Stomach (tissue), 19 donors: ENCODE measurements at places on chromosomes 6 and 20.

DNA sequence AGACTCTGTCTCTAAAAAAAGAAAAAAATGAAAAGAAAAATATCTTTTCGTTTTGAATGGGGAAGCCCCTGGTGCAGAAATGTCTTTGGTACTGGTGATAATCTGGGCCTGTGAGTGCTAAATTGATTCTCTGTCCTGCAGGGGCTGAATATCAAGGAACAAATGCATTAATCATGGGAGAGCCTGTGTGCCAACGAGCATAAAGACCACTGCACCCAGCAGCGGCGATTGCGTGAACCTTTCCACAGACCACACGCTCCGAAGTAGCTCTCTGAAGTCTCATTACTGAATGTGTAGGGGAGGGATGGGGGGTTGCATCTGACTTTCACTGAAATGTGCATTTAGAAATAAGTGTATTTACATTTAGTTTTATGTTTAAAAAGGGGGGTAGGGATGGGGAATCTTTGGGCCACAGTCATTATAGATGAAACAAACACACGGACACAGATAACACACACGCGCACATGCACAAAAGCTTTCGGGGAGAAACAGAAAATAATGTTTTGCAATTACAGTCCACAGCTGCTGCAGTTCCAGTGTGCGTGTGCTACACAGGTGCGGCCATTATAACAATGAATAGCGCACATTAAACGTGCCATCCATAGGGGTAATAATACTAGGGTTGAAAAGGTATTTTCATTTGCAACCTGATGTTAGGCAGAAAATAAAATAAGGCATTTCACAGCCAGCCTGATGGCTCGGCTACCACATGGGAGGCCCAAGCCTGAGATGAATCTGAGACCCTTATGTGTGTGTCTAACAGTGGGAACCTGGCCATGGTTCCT, 154.0 kb downstream of the MBOAT1 start:
- no peak overlapping the region for H3K27ac ChIP-seq
- DNase-seq, result no peak
- H3K4me1 ChIP-seq, result no peaks in the 10 kb centered on the region
- no peaks in the 10 kb centered on the region for H3K36me3 ChIP-seq
- H3K4me3 ChIP-seq, result no peak overlapping the region
- H3K27me3 ChIP-seq, result no peaks in the 10 kb centered on the region

- H3K4me3 ChIP-seq, result no peak overlapping the region
- no peaks in the 10 kb centered on the region for H3K4me1 ChIP-seq
- no peaks in the 10 kb centered on the region for H3K36me3 ChIP-seq
- DNase-seq, result no peak
Measured at GRCh38 chr20:23534801-23535593, 33.3 kb downstream of the CST9L start.

GRCh38 chr6:393391-394221, 2.1 kb downstream of the IRF4 start:
- no peak overlapping the region for H3K27ac ChIP-seq
- no peak for DNase-seq
- no peaks in the 10 kb centered on the region for H3K36me3 ChIP-seq

DNA sequence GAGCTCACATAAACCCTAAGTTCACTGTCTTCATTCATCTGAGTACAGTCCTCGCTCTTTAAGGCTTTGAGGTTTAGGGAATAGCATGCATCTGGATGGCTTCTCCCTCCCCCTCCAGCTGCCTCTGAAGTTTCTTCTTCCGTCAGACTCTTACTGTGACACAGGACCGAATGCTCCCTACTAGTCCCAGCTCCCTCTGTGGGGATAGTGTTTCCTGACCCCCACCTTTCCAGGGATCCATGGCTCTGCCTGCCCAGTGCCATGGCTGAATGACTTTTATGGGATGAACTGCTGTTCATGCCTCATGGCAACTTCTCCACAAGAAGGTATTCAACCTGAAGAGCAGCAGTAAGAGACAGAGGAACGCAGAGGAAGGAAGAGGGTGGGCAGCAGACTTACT, 79.8 kb upstream of the EMILIN3 start:
- no peak overlapping the region for H3K4me3 ChIP-seq
- H3K4me1 ChIP-seq, result no peaks in the 10 kb centered on the region
- no peak overlapping the region for H3K27ac ChIP-seq
- peaks cover 55% of the 10 kb centered on the region for H3K36me3 ChIP-seq

- H3K36me3 ChIP-seq, result no peaks in the 10 kb centered on the region
- H3K4me3 ChIP-seq, result no peak overlapping the region
- no peak for DNase-seq
- no peak overlapping the region for H3K27ac ChIP-seq
- no peaks in the 10 kb centered on the region for H3K27me3 ChIP-seq
Measured at GRCh38 chr6:16844183-16844582, 82.9 kb upstream of the ATXN1 start.

- no peak for DNase-seq
- no peak overlapping the region for H3K27ac ChIP-seq
- no peaks in the 10 kb centered on the region for H3K27me3 ChIP-seq
- H3K36me3 ChIP-seq, result no peaks in the 10 kb centered on the region
Measured at GRCh38 chr6:158314737-158315136, 2.5 kb downstream of the TULP4 start.

DNA sequence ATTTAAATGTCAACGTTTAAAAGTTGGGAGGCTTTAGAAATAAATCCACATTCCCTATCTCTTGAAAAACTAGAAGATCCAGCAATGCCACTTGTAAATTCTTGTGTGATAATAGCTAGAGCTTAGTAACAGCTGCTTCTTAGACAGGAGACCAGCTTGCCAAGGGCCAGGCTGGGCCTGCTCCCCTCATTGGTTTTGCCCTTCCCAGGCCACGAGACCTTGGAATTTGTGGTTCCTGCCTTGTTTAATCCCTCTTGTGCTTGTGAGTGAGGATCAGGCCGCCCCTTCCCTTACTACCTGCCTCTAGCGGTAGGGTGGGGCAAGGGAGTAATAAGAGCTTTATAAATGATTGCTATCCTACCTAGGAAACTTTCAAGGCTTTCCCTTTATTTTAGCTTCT, 363.5 kb downstream of the SYNE1 start:
- peaks cover 70% of the 10 kb centered on the region for H3K4me1 ChIP-seq
- H3K27me3 ChIP-seq, result no peaks in the 10 kb centered on the region
- H3K36me3 ChIP-seq, result peaks cover 37% of the 10 kb centered on the region
- H3K4me3 ChIP-seq, result no peak overlapping the region

- H3K27me3 ChIP-seq, result no peaks in the 10 kb centered on the region
- no peaks in the 10 kb centered on the region for H3K36me3 ChIP-seq
- DNase-seq, result peak; percentile 71
- H3K4me3 ChIP-seq, result no peak overlapping the region
- no peaks in the 10 kb centered on the region for H3K4me1 ChIP-seq
Measured at GRCh38 chr20:37651932-37652331, 41.9 kb upstream of the CTNNBL1 start.

DNA sequence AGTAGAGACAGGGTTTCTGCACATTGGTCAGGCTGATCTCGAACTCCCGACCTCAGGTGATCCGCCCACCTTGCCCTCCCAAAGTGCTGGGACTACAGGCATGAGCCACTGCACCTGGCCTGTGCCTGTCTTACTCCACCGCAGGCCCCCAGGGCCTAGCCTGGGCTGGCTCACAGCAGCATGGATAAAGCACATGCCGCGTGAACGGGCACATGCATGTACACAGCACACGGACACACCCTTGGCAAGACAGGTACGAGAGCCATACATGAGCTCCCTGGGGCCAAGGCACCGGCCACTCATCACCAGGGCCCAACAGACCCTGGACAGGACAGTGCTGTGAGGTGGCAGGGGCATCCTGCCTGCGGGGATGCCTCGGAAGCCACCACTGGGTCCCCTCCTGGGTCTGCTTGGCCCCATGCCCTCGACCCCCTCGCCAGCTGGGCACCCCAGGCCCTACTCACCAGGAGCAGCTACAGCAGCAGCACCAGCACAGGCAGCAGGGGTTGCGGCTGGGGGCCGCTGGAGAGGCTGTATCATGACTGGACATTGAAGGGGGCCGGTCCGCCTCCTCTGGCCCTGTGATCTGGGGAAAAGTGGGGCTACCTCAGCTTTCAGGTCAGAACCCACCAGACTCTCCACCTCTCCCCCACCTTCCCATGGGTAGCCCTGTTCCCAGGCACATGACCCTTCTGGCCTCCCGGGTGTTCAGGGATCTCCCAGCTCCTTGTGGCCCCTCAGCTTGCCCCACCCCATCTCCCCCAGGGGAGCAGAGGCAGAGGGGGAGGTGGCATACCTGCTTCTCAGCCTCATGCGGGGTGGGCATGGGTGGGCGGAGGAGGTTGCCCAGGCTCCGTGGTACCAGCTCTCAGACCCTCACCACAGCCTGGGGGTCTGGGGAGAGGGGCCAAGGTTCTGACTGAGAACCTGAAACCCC, 3.0 kb downstream of the RGS19 start:
- peak overlapping the region; percentile 81 for H3K4me3 ChIP-seq
- H3K4me1 ChIP-seq, result peaks cover 12% of the 10 kb centered on the region
- no peaks in the 10 kb centered on the region for H3K27me3 ChIP-seq

DNA sequence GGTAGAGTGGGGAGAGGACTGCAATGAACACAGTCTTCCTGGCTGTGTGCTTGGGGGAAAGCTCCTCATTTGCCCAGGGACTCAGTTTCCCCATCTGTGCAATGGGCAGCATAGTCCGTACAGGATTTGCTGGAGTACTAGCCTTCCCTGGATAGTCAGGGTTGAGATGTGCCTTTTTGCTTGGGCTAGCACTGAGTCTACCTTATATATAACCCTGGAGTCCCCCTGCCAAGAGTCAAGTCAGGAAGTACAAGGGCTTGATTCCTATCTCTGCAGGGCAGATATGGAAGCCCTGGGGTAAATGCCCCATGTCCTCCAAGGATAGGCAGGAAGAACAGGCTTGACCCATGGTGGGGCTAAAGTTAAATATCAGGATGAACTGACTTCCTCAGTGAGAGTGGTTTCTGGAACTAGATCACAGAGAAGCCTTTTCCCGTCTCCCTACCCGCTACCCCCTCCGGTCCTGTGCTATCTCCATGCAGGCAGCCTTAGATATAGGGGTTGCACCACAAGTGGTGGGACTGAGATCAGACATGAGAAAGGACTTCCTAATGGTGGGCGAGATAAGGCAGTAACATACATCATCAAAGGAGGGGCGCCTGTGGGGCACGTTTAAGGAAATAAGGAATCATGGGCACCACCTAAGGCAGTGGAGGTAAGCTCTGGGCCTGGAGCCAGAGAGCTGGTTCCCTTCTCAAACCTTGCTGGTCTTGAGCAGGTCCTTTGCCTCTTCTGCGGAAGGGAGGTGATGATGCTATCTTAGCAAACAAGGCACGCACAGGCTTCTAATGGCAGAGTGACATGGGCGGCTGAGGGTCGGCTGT, 157.9 kb downstream of the MRPL14 start:
- no peaks in the 10 kb centered on the region for H3K36me3 ChIP-seq
- peaks cover 31% of the 10 kb centered on the region for H3K4me1 ChIP-seq
- no peak overlapping the region for H3K27ac ChIP-seq

- peak overlapping the region; percentile 74 for H3K27ac ChIP-seq
- no peaks in the 10 kb centered on the region for H3K36me3 ChIP-seq
- H3K4me3 ChIP-seq, result no peak overlapping the region
- peak; percentile 59 for DNase-seq
- peaks cover 33% of the 10 kb centered on the region for H3K4me1 ChIP-seq
- no peaks in the 10 kb centered on the region for H3K27me3 ChIP-seq
Measured at GRCh38 chr6:11356404-11357155, 124.1 kb upstream of the NEDD9 start.

DNA sequence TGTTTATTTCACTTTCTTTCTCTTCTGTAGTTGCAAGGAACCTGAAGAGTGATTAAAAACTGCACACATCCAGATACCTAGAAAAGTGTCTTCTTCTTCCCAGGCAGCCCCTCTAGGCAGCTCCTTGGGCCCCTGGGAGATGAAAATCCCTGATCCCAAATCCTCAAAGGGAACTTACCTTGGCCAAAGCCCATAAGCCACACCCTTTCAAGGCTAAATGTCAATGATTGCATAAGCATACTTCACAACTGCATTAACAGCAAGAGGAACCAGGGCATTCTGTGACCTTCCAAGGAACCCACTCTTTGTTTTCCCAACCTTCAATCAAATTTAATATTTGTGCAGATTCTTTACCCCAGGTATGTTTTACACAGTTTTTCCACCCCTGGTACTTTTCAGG, 4.4 kb upstream of the HMGN3 start:
- H3K27me3 ChIP-seq, result no peaks in the 10 kb centered on the region
- H3K4me3 ChIP-seq, result no peak overlapping the region
- H3K36me3 ChIP-seq, result no peaks in the 10 kb centered on the region
- H3K4me1 ChIP-seq, result no peaks in the 10 kb centered on the region
- H3K27ac ChIP-seq, result no peak overlapping the region

DNA sequence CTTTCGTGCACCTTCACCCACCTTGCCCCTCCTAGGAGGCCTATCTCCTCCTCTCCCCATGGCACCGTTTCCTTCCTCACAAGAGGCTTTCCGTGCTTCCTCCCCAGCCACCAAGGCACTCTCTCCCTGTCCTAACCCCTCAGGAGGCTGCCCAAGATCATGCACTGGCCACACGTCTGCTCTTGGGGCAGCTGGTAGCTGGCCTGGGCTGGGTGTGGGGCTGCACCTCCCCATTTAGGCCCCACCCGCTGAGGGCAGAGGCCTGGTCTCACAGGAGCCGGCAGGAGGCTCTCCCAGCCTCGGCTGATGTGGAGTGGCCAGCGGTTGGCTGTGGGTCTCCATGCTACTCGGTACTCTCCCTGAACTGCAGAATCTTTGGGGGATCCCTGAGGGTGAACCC, 13.6 kb downstream of the NOL4L start:
- no peaks in the 10 kb centered on the region for H3K36me3 ChIP-seq
- no peak overlapping the region for H3K27ac ChIP-seq
- no peaks in the 10 kb centered on the region for H3K27me3 ChIP-seq
- H3K4me3 ChIP-seq, result no peak overlapping the region
- peaks cover 7% of the 10 kb centered on the region for H3K4me1 ChIP-seq

- H3K27ac ChIP-seq, result peak within 1 kb of the TSS; percentile 85
- H3K36me3 ChIP-seq, result no peaks in the 10 kb centered on the region
- peak; percentile 89 for DNase-seq
- peaks cover 76% of the 10 kb centered on the region for H3K4me1 ChIP-seq
Measured at GRCh38 chr20:48827855-48828733, at the start of gene PREX1. TSS of gene PREX1 (minus strand) at chr20:48827999. CDS start at chr20:48827860, 139 bp downstream.

DNA sequence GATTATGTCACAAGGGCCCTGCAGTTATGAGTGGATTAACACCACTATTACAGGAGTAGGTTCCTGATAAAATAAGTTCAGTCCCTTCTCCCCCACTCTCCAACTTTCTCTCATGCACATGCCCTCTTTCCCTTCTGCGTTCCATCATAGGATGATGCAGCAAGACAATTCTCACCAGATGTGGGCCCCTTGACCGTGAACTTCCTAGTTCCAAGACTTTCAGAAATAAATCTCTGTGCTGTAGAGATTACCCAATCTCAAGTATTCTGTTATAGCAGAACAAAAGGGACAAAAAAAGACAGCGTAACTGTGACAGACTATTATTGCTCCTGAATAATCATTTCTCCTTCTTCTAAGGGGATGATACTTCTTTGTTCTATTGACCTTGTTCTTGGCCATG, 33.8 kb upstream of the TMEM244 start:
- H3K27me3 ChIP-seq, result no peaks in the 10 kb centered on the region
- DNase-seq, result no peak
- H3K27ac ChIP-seq, result no peak overlapping the region
- no peaks in the 10 kb centered on the region for H3K36me3 ChIP-seq
- no peak overlapping the region for H3K4me3 ChIP-seq

DNA sequence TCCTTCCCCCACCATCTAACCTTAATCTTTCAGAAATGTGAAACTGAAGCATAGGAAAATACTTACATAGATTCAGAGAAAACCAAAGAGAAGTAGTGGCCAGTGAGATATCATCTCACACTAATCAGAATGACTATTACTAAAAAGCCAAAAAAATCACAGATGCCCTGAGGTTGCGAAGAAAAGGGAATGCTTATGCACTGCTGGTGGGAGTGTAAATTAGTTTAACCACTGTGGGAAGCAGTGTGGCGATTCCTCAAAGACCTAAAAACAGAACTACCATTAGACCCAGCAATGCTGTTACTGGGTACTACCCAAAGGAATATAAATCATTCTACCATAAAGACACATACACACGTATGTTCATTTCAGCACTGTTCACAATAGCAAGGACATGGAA, 9.2 kb upstream of the PREX1 start:
- H3K27ac ChIP-seq, result no peak overlapping the region
- H3K4me1 ChIP-seq, result peaks cover 8% of the 10 kb centered on the region
